Progenitor cell of endocrine pancreas (in vitro differentiated cells): ENCODE measurements at places on chromosomes 6 and 20. TPM values are rescaled to one million over a fixed set of nuclear protein-coding genes. Genes with fewer than 3 reads are reported as not detected.

DNA sequence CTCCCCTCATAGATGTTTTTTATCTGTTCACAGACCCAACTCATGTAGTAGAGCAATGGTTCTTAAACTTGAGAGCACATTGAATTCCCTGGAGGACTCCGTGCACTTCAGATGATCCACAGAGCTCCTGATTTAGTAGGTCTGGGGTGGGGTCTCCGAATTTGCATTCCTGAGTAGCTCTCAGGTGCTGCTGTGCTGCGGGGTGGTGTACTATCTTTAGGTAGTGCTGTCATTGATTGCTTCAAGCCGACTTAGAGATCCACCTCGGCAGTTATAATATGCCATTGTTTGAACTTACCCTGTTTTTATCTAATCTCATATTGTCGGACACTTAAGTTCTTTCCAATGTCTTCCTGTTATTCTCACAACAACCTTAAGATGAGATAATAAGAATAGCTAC lies 45.0 kb downstream of the BMP2 start:
- no peak for DNase-seq

GRCh38 chr6:140236732-140237131 lies 862.3 kb upstream of the CITED2 start:
- DNase-seq: no peak

Gene WFDC12
- total RNA-seq: not detected in 2 replicates

- DNase-seq: no peak
Observed at GRCh38 chr6:3737149-3737830, 14.2 kb downstream of the PXDC1 start.

Gene TFAP2D
- total RNA-seq: not detected in 2 replicates

Gene DOK5
- total RNA-seq: 0.24 and 0.33 TPM in 2 replicates

Gene BEND6
- 0.46 and 0.64 TPM in 2 replicates for total RNA-seq

- peak; percentile 20 for DNase-seq
Observed at GRCh38 chr6:132333639-132334520, 67.4 kb downstream of the MOXD1 start.

GRCh38 chr20:63822276-63822696 lies 8.8 kb downstream of the ZBTB46 start:
- DNase-seq: no peak

DNA sequence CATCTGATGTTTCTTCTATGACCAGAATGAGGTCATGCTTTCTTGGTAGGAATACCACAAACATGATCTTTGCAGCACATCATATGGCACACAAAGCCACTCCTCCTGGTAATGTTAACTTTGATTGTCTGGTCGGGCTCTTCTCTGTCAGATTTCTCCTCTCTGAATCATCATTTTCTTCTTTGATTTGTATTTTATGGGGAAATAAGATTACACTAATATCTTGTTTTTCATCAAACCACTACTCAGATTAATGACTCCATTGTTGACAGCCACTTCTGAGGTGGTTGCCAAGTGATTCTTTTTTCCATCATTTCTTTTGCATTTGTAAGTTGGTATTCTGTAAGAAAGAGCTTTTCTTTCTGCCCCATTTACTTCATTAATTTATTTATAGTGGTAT lies 29.5 kb downstream of the TRMT11 start:
- no peak for DNase-seq

GRCh38 chr6:40845553-40845952 lies 193.5 kb downstream of the UNC5CL start:
- DNase-seq: peak; percentile 42

DNA sequence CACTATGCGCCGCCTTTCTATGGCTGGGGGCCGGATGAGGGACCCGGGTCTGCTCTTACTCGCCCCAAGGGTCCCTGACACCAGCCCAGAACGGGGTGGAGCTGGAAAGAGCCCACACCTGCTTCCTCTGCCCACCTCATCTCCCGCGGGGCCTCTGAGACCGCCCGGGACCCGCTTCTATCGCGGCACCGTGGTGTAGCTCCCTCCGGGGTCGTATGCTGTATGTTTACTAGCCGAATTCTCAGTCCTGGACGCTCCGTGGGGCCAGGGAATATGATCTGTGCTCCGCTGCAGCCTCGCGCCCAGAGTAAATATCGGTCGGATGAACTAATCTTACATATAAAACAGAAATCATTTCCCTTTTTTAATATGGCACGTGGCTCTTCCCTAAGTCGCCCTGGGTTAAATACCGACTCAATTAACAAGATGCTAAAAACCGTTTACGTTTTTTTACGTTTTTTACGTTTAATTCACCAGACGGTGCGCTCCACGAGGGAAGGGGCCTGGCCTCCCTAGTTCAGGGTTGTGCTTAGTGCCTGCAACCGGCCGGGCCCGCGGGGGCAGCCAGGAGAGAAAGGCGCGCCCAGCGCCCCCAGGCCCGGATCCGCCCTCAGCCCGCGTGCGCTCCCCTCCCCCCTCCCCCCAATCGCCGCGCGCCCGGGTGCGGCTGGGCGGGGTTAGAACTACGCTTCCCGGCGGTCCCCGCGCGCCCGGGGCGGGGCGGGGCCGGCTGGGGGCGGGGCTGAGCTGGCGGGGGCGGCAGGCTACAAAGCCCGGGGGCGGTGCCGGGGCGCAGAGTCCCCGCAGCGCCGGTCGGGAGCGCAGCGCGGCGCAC lies at the start of gene RBM38:
TSS of gene RBM38 (plus strand) at position 793 of the 835 bp plus-strand sequence. CDS start 186 bp downstream, outside the sequence.
- DNase-seq: peak; percentile 62

DNA sequence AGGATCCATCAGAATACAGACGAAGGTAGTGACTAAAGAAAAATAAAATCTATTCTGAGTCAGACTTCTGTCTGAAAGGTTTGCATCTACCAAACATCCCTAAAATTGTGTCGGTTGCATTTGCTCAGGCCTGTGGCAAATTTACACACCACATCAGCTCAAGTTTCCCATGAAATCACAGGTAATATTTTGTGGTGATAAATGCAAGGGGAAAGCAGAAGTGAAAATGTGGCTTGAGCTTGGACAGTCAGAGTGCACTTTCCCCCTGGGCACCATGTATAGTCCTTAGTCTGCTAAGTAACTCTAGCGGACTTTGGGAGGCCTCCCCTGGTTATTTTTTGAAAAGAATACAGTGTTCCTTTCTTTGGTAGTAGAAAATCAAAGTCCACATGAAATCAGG lies 159.1 kb downstream of the PKHD1 start:
- no peak for DNase-seq

DNA sequence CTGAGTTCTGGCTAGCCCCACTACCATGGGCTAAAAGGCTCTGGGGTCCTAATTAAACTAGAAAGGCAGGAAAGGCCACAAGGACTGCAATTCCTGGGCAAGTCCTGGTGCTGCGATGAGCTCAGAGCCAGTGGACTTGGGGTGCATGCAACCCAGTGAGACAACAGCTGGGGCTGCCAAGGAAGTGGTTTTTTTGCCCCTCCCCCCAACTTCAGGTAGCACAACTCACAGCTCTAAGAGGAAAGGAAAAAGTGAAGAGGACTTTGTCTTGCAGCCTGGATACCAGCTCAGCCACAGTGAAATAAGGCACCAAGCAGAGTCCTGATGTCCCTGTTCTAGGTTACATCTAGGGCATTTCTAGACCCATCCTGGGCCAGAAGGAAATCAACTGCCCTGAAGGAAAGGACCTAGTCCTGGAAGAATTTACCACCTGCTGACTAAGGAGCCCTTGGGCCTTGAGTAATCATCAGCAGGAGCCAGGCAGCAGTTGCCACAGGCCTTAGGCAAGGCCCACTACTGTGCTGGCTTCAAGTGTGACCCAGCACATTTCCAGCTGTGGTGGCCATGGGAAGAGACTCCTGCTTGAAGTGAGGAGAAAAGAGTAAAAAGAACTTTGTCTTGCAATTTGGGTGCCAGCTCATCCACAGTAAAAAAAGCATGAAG lies 358.4 kb downstream of the BTBD3 start:
- DNase-seq: no peak

Gene TRIM38
- total RNA-seq: 5.7 and 5.9 TPM in 2 replicates

Gene TRIM15
- total RNA-seq: not detected in 2 replicates

GRCh38 chr20:44993343-44993742 lies 27.0 kb downstream of the STK4 start:
- no peak for DNase-seq

Gene TFAP2A
- total RNA-seq: 4.7 and 10.0 TPM in 2 replicates

Gene ZFP57
- 0.14 TPM in 1 of 2 replicates, not detected in the other for total RNA-seq

Gene RPN2
- total RNA-seq: 213 and 216 TPM in 2 replicates

DNA sequence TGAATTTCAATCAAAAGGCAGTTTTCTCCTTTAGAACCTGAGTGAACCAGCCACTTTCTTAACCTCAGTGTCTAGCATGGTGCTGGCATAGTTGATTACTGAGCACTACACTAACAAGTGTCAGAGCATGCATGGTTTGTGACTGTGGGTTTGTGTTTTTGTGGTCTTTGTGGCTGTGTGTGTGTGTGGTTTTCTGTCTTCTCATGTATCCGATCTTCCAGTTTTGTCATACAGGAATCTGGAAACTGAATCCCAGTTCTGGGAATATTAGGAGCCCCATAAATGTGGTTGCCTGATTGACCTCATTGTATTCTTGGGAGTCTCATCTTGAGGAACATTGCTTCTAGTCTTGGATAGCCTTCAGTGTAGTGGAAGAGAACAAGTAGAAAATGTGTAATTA lies 73.7 kb downstream of the ESR1 start:
- DNase-seq: no peak

Gene KCNK5
- 2.0 and 2.3 TPM in 2 replicates for total RNA-seq

- DNase-seq: no peak
Observed at GRCh38 chr6:13535306-13535705, 39.1 kb upstream of the SIRT5 start.

Gene OR2B6
- total RNA-seq: not detected in 2 replicates

- no peak for DNase-seq
Observed at GRCh38 chr6:159616456-159616855, 76.6 kb downstream of the SOD2 start.

DNA sequence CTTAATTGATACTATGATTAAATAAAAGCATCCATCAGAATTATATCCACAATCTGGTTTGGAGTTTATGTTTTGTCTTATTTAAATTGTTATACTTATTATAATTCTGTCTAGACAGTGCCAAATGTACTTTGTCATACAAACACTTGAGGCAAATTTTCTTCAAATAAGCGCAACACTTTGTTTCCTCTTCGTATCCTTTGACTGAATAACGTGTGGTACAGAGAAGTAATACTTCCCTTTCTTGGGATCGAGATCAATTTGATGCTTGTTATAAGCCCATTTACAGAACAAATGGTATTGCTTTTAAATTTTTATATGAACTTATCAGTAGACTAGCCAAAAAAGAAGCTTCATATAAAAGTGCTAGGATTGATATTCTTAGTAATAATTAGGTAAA lies 111.0 kb downstream of the ATG5 start:
- DNase-seq: no peak
